ENCODE measurements at places on chromosomes 6 and 20. TPM values are rescaled to one million over a fixed set of nuclear protein-coding genes. Genes with fewer than 3 reads are reported as not detected.

- no peaks in the 10 kb centered on the region for H3K27me3 ChIP-seq
- H3K27ac ChIP-seq: peak overlapping the region; percentile 75
- no peak overlapping the region for H3K4me3 ChIP-seq
Measured at GRCh38 chr20:57388953-57389694, 2.1 kb upstream of the RBM38 start.

The HTR1B gene
- total RNA-seq: 2.2 TPM

The MCHR2 gene
- not detected for total RNA-seq

DNA sequence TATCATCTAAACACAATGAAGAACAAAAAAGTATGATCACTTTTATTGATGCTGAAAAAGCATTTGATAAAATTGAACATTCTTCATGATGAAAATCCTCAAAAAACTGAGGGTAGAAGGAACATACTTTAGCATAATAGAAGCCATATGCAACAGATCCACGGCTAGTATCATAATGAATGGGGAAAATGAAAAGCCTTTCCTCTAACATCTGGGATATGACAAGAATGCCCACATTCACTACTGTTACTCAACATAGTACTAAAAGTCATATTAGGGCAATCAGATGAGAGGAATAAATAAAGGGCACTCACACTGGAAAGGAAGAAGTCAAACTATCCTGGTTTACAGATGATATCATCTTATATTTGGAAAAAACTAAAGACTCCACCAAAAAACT lies 256.6 kb downstream of the RFPL4B start:
- no peaks in the 10 kb centered on the region for H3K27me3 ChIP-seq
- H3K4me1 ChIP-seq: no peaks in the 10 kb centered on the region
- H3K36me3 ChIP-seq: no peaks in the 10 kb centered on the region
- H3K27ac ChIP-seq: no peak overlapping the region
- H3K4me3 ChIP-seq: no peak overlapping the region

The LY6G6F gene
- total RNA-seq: not detected

GRCh38 chr6:13558718-13559117 lies 15.7 kb upstream of the SIRT5 start:
- no peak overlapping the region for H3K27ac ChIP-seq
- peaks cover 15% of the 10 kb centered on the region for H3K4me1 ChIP-seq
- H3K4me3 ChIP-seq: no peak overlapping the region
- H3K27me3 ChIP-seq: no peaks in the 10 kb centered on the region

DNA sequence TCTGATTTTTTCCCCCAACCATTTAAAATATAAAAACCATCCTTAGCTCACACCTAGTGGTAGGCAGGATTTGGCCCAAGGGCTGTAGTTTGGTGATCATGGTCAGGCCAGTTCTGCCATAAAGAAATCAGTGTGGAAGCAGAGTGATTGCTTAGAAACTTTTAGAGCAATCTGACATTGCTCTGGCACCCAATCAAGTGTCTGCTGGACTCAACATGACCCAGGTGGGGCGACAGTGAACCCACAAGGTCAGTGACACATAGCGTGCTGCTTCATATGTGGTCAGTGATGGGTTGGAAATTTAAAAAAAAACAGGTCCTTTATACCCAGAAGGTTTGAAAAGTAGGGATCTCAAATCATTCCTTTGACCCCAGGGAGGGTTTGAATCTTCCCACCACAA lies 107.9 kb downstream of the BANF2 start:
- H3K4me3 ChIP-seq: no peak overlapping the region
- no peaks in the 10 kb centered on the region for H3K27me3 ChIP-seq
- H3K4me1 ChIP-seq: peaks cover 10% of the 10 kb centered on the region
- H3K36me3 ChIP-seq: no peaks in the 10 kb centered on the region

- H3K27ac ChIP-seq: peak overlapping the region; percentile 90
- no peaks in the 10 kb centered on the region for H3K27me3 ChIP-seq
- no peak for DNase-seq
- H3K36me3 ChIP-seq: peaks cover 21% of the 10 kb centered on the region
- peaks cover 11% of the 10 kb centered on the region for H3K4me1 ChIP-seq
- H3K4me3 ChIP-seq: peak overlapping the region; percentile 50
Measured at GRCh38 chr6:43052225-43052841, 1.3 kb downstream of the CUL7 start.

The EPB41L2 gene
- total RNA-seq: 24.0 TPM

The TSPO2 gene
- not detected for total RNA-seq

GRCh38 chr6:3297909-3298308 lies 39.2 kb downstream of the PSMG4 start:
- peaks cover 22% of the 10 kb centered on the region for H3K4me1 ChIP-seq
- no peaks in the 10 kb centered on the region for H3K27me3 ChIP-seq
- DNase-seq: no peak
- no peak overlapping the region for H3K27ac ChIP-seq
- no peak overlapping the region for H3K4me3 ChIP-seq

The PHACTR1 gene
- 33.9 TPM for total RNA-seq

The WFDC12 gene
- total RNA-seq: not detected

DNA sequence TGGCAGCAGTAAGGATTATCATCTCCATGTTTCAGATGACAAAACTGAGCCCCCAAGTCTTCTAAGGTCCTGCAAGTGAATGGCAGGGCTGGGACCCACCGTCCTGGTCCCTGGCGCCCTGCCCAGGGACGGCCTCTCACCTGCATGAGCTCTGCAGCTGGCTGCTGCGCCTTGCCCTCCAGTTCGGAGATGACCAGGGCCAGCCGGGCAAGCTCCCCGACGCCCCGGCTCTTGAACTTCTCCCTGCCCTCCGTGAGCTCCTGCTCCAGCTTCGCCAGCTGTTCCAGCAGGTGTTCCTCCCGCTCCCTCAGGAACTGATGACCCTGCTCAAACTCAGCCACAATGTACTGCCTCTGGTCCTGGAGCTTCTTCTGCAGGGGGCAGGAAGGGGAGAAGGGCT lies 16.8 kb downstream of the TRIM26 start:
- no peaks in the 10 kb centered on the region for H3K27me3 ChIP-seq
- H3K36me3 ChIP-seq: peaks cover 4% of the 10 kb centered on the region
- H3K4me1 ChIP-seq: no peaks in the 10 kb centered on the region
- H3K4me3 ChIP-seq: no peak overlapping the region

GRCh38 chr6:33126101-33126714 lies 50.4 kb downstream of the HLA-DPB1 start:
- H3K4me1 ChIP-seq: no peaks in the 10 kb centered on the region
- DNase-seq: peak; percentile 75
- H3K27ac ChIP-seq: no peak overlapping the region
- no peaks in the 10 kb centered on the region for H3K27me3 ChIP-seq
- no peaks in the 10 kb centered on the region for H3K36me3 ChIP-seq

GRCh38 chr6:162942866-162943265 lies 215.1 kb downstream of the PACRG start:
- H3K36me3 ChIP-seq: no peaks in the 10 kb centered on the region
- no peak overlapping the region for H3K27ac ChIP-seq
- no peaks in the 10 kb centered on the region for H3K27me3 ChIP-seq
- DNase-seq: peak; percentile 88

DNA sequence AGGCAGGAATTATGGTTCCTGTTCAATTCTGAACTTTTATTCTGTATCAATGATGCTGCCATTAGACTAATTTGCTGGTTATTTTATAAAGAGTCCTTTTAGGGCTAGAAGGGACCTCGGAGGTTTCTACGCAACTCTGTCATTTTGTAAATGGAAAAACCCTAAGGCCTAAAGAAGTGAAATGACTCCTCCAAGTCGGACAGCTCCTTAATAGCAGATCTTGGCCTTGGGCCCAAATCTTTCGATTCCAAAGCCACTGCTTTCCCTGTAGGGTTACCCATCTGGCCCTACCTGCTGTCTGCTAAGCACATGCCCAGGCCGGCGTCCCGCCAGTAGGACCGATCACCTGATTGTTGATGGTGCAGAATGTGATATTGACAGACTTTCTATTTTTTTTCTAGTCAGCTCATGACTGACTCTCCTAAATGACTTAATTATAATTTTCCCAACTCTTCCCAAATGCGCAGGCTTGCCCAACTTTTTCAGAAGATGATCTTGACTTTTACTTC lies 40.2 kb downstream of the PLEKHG1 start:
- no peak overlapping the region for H3K27ac ChIP-seq
- no peaks in the 10 kb centered on the region for H3K36me3 ChIP-seq
- no peaks in the 10 kb centered on the region for H3K27me3 ChIP-seq
- H3K4me3 ChIP-seq: no peak overlapping the region
- no peak for DNase-seq

- H3K27me3 ChIP-seq: no peaks in the 10 kb centered on the region
- no peak overlapping the region for H3K4me3 ChIP-seq
- H3K36me3 ChIP-seq: peaks cover 7% of the 10 kb centered on the region
- H3K4me1 ChIP-seq: no peaks in the 10 kb centered on the region
Measured at GRCh38 chr6:149766156-149766769, 16.7 kb downstream of the PCMT1 start.

DNA sequence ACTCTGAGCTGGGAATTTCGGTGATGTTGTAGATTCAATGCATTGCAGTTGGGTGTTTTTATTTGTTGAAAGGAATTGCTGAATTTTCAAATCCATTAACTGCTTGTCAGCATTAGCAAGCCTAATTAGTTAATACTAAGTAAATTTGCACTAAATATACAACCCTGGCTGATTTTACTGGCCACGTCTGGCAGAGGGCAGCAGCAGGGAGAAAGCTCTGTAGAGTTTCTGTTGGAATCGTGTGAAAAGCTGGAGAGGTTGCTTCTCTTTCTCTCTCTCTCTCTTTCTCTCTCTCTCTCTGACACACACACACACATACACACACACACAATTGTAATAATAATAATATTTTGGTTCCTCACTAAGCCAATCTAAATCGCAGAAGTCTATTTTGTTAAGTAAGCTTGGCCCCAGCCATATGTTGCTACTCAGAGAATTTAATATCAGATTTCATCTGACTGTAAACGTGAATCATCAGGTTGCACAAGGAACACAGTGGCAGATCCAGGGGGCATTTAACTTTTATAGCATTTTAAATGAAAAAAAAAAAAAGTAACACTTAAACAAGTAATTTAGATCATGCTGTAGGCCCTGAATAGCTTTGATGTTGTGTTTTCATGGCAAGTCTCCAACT lies 289.5 kb downstream of the ESR1 start:
- no peaks in the 10 kb centered on the region for H3K36me3 ChIP-seq
- H3K4me3 ChIP-seq: no peak overlapping the region
- H3K4me1 ChIP-seq: peaks cover 71% of the 10 kb centered on the region
- H3K27ac ChIP-seq: peak overlapping the region; percentile 95
- peak; percentile 82 for DNase-seq

The OCSTAMP gene
- total RNA-seq: not detected

DNA sequence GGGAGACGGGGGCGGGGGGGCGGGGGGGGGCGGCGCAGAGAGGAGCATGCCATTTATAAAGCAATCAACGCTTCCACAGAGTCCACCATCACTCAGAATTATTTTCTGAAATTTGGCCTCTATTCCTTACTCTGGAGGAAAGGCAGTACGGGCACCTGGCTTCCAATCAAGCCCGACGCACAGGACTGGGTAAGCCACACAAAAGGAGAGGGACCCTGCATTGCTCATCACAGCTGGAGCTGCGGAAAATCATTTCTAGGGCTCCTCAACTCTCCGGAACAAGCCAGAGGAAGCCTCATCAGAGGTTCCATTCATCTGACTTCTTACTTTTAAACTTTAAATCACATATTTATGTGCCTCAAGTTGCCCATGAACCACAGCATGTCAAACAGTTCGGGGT lies 55.9 kb downstream of the TTI1 start:
- H3K36me3 ChIP-seq: no peaks in the 10 kb centered on the region
- H3K4me1 ChIP-seq: peaks cover 15% of the 10 kb centered on the region
- no peaks in the 10 kb centered on the region for H3K27me3 ChIP-seq
- H3K27ac ChIP-seq: no peak overlapping the region
- DNase-seq: no peak
- H3K4me3 ChIP-seq: no peak overlapping the region

The WFDC10B gene
- not detected for total RNA-seq

GRCh38 chr20:47775039-47775438 lies 10.2 kb downstream of the SULF2 start:
- H3K27ac ChIP-seq: no peak overlapping the region
- H3K27me3 ChIP-seq: no peaks in the 10 kb centered on the region
- peaks cover 5% of the 10 kb centered on the region for H3K4me1 ChIP-seq

The KHDRBS2 gene
- 5.0 TPM for total RNA-seq

- no peak for DNase-seq
- H3K27me3 ChIP-seq: no peaks in the 10 kb centered on the region
- H3K4me3 ChIP-seq: no peak overlapping the region
- H3K27ac ChIP-seq: no peak overlapping the region
Measured at GRCh38 chr6:137863091-137863797, 3.8 kb upstream of the TNFAIP3 start.

The SLC17A3 gene
- not detected for total RNA-seq

The ADGRF5 gene
- not detected for total RNA-seq

The OTOR gene
- not detected for total RNA-seq

The EPB41L1 gene
- total RNA-seq: 66.7 TPM

- no peaks in the 10 kb centered on the region for H3K36me3 ChIP-seq
- H3K4me1 ChIP-seq: peaks cover 25% of the 10 kb centered on the region
- H3K27me3 ChIP-seq: no peaks in the 10 kb centered on the region
- peak; percentile 32 for DNase-seq
Measured at GRCh38 chr6:111625461-111626391, 20.0 kb upstream of the TRAF3IP2 start.

Data from cardiac muscle cell (in vitro differentiated cells and primary cell).